ENCODE measurements at places on chromosomes 5 and 9.
A peak's percentile ranks its signal among the peaks of the same experiment; 100 is the strongest.

DNA sequence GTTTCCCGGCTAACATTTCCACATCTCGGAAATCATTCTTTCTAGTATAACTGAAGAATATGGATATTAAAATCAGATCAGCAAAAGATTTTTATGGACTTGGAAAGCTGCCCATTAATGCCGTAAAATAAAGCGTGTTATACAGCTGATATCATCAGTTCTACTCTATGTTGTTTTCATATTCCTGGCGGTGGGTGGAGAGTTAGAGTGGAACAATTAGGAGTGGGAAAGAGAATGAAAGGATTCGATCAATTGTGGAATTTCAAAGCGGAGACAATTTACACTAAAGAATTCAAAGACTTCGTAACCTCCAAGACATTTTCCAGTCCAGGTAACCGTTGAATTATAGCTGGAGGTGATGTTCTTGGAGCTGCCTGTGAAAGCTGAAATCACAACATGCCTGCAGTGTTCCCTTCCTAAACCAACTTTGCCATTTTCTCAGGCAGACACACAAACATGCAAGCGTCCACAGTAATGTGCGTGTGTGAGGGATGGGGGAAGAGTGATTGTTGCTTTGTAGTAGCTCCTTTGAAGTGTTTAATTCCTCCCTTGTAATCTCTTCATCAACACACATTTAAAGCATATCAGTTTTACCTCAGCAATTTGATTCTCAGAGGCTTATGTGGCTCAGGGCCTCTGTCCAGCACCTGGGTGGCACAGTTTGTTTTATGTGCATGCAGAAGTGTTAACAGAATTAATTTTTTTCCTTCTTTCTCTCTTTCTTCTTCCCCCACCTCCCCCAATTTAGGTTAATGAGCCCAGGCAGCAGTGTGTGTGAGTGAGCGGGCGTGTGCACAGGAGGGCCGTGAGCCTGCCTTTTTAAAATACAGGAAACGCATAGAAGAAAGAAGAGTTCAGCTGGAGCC lies 544.1 kb downstream of the RAB3C start:
- no peak for DNase-seq

DNA sequence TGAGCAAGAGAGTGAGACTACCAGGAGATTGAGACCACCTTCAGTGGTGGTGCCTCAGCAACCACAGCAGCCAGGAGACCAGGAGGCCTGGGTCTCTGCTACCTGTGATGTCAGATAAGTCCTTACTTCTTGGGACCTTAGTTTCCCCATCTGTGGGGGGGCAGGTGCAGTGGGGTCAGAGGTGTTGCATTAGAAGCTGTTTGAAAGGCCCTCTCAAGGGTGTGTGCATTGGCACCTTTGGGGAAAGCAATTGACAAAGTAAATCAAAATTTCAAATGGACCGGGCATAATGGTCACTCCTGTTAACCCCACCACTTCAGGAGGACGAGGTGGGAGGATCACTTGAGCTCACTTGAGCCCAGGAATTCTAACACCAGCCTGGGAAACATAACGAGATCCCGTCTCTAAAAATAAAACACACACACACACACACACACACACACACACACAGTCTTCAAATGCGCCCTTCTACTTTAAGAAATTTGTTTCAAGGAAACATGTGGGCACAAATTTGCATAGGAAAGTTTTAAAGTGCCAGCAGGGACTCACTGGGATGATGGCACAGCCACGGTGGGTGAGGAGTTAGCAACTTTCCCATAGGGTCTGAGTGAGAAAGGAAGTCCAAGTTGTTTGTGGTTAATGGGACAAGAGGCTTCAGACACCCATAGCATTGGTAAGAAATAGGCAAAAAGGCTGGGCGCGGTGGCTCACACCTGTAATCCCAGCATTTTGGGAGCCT lies 1.3 kb upstream of the AK1 start:
- no peak for DNase-seq

DNA sequence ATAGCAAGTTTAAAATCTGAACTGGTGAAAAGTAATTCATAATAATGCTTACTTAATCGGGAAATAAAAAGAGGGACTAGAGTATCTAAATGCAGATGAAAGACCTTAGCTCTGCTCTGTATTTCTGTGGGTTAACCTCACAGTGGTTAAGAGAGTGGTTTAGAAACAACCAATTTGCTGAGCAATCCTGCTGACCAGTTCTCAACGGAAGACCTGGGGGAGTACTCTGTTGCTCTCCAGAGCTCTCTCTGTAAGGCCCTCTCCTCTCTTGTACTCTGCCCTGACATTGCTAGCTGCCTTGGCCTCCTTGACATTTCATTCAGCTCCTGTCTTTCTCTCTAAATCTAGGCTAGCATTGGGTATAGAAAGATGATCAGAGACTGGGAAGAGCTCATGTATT lies 1186.6 kb upstream of the SEMA6A start:
- DNase-seq: no peak

DNA sequence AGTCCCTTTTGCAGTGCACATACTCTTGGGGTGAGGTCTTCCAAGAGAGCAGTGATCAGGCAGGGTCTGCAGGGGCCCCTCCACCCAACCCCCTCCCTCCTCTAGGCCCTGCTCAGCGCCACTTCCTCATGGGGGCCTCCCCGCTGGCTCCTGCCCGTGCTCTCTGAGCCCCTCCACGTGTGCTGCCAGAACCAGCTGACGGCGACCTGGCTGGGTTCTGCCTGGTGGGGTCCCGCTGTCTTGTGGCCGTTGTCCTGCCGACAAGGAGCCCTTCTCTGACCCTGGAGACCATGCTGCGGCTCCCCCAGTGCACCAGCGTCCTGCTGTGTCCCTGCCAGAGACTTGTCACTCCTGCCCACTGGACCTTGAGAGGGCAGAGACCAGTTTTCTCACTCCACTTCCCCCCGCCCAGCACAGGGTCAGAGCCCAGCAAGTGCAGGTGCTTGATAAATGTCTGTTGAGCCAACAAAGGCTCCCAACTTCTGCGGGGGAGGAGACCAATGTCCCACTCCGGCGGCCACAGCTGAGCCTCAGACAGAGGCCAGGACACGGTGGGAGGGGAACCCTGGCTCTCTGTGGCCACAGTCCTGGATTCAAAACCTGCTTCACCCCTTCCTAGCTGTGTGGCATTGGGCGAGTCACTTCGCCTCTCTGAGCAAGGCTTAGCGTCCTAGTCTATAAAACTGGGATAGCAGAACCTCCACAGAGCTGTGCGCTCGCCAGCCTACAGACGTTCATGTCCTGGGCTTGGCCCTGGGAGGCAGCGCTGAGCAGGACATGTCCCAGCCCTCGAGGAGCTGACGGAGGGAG lies 24.8 kb downstream of the SARDH start:
- no peak for DNase-seq

DNA sequence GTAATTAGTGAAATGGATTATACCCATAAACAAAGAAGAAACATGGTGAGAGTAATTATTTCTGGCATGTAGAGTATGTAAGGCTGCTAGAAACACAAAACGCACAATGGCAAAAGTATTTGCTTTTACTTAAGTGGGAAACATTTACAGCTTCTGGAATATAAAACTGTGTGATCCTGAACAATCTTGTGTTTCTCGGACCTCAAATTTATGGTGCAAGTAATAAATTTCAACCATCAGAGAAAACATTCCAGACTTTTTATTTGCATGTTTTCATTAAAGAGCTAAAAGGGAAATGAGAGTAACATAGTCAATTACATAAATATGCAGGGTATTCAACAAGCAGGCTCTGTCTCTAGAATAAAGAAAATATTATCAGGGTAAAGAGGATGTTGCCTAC lies 17.2 kb upstream of the PRR16 start:
- DNase-seq: peak; percentile 53

- DNase-seq: no peak
Measured at GRCh38 chr5:180548563-180548962, 42.7 kb downstream of the SCGB3A1 start.

- DNase-seq: peak; percentile 6
Measured at GRCh38 chr9:118957585-118957984, 411.6 kb downstream of the BRINP1 start.

DNA sequence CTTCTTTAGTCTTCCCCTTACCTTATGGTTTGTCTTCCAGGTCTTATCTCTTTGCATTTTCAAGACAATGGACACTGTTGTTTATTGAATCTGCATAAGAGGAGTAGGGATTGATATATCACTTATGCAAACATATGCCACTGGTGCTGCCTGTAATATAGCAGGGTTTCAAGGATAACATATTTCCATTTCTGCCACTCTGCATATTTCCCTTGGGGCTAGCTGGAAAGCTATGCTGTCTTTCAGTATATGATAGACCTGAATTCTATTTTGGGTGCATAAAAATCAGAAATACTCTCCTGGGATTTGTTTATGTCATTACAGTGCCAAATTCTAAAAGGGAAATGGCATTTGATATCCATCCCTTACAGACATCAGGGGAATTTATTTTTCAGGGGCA lies 400.2 kb downstream of the TLR4 start:
- no peak for DNase-seq

GRCh38 chr5:139692679-139693308 lies 44.6 kb downstream of the CXXC5 start:
- DNase-seq: no peak

GRCh38 chr9:33092634-33093033 lies 16.2 kb upstream of the SMU1 start:
- no peak for DNase-seq

DNA sequence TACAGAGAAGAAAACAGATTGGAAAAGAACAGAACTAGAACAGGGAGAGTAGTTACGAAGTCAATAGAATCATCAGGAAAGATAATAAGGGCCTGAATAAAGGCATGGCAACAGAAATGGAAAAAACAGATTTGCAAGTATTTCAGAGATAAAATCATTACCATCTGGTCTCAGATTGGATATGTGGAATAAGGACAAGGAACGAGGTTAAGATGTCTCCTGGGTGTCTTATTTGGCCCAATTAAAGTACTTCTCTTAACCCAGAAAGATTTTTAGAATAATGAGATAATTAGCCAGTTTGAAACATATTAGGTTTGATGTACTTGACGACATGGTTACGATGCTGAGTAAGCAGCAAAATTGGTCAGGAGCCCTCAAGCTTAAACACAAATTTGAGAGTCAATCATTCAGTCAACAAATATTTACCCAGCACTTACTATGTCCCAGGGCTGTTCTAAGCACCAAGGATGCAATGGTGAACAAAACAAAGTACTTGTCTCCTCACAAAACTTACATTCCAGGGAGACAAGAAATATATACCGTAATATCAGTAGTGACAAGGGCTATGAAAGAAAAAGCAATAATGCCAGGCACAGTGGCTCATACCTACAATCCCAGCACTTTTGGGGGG lies 18.3 kb downstream of the RICTOR start:
- DNase-seq: no peak

- DNase-seq: no peak
Measured at GRCh38 chr9:114367772-114368569, 19.8 kb downstream of the AKNA start.

DNA sequence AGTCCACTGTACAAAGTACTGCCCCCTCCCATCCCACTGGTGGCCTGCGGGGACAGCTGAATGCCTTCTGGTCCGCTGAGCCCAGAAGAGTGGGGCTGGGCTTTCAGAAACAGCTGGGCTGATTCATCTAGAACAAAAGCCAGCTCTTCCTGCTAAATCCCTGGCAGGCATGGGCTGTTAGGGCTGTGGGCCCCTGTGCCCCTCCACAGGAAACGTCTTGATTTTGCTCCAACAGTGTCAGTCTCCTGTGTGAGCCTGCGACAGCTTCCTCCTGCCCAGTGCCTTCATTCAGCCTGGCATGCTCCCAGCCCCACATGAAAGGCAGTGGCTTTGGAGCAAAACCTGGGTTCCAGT lies 6.9 kb upstream of the GSN start:
- no peak for DNase-seq

DNA sequence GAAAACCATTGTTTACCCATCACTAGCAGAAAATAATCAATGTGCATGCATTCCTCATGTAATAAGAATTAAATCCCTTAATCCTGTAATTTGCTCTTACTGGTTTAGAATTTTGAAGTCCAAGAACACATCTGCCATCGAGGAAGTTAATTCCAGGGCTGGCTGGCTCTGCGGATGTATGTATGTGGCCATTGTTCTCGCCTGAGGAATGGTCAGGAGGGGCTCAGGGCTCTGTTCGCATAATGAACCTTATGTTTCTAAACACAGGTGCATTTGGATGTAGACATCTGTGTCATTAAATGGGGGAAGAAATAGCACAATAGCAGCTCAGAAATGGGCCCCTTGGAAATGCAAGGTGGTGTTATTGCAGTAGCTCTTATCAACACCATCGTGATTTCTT lies 148.6 kb upstream of the GAS1 start:
- DNase-seq: no peak

- DNase-seq: no peak
Measured at GRCh38 chr5:134420343-134420742, 8.7 kb upstream of the CDKN2AIPNL start.

GRCh38 chr9:16410601-16411280 lies 459.7 kb downstream of the BNC2 start:
- DNase-seq: no peak

- DNase-seq: peak; percentile 79
Measured at GRCh38 chr5:150642567-150642927, 2.1 kb downstream of the SYNPO start.

- no peak for DNase-seq
Measured at GRCh38 chr5:54619731-54620130, 102.2 kb downstream of the SNX18 start.

DNA sequence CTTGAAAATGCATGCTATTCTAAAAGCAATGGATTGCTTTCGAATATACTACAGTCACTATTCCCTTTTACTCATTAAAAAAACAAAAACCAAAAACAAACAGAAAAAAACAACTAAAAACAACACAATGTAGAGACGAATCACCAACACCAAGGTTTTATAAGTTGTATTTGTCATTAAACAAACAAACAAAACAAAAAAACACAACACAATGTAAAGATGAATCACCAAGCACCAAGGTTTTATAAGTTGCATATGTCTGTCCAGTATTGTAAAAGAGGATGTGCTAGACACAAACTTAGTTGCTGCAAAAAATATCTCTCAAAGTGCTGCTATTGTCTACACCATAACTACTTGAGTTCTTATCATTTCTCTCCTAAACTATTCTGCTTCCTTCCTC lies 1269.2 kb downstream of the EFNA5 start:
- DNase-seq: no peak

GRCh38 chr5:69414885-69415583 lies at the start of gene MARVELD2:
Gene MARVELD2, plus strand, starts transcription at chr5:69415116. Its CDS starts 4,270 bp downstream, at chr5:69419386.
- no peak for DNase-seq

GRCh38 chr9:87545858-87546257 lies 48.2 kb downstream of the DAPK1 start:
- no peak for DNase-seq

- DNase-seq: no peak
Measured at GRCh38 chr5:139593716-139594319, 32.7 kb downstream of the UBE2D2 start.

DNA sequence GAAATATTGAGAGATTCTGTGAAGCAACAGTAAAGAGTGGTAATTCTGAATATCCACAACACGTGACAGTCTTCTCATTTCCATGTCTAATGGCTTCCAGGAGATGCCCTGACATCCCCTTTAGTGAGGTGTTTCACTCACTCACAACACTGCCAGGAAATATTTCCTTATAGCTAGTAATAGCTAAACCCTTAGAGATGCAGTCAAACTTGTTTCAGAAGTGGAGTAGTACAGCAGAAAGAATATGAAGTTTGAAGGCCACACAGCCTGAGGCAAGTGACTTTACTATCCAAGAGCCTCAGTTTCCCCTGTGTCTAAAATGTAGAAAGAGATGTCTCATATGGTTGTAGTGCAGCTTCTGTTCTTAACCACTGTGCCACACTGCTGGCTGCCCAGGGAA lies 139.2 kb downstream of the CDK5RAP2 start:
- DNase-seq: no peak

- DNase-seq: no peak
Measured at GRCh38 chr5:173028811-173029327, 27.3 kb upstream of the CREBRF start.
